ENCODE measurements at places on chromosomes 5 and 9.

DNA sequence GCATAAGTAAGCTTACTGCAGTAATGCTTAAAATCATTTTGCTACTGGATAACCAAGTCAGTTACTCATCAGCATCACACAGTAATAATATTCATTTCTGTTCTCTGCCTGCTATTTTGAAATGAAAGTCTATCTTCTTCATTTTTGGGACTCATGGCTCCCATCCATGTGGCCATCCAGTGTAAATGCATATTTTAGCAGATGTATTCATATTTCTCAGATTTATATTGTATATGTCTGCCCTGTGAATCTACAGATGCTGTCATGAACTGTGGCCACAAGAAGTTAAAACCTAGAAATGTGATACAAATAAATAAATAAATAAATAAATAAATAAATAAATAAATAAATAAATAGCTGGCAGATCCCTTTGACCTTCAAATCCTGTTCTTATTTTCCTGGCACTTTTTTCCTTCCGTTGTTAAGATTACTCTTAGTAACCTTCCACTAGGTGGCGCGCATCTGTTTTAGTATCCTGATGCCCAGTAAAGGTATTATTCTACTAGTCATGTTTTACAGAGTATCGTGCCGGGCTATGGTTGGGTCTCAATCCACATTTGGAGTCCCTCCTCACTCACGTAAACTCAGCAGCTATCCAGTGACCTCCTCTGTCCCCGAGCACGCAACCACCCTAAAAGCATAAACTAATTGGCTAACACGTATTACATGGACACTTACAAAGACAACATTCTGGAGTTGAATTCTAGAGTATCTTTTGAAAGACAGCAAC, 79.2 kb upstream of the IL7R start:
- peak; percentile 33 for DNase-seq

DNA sequence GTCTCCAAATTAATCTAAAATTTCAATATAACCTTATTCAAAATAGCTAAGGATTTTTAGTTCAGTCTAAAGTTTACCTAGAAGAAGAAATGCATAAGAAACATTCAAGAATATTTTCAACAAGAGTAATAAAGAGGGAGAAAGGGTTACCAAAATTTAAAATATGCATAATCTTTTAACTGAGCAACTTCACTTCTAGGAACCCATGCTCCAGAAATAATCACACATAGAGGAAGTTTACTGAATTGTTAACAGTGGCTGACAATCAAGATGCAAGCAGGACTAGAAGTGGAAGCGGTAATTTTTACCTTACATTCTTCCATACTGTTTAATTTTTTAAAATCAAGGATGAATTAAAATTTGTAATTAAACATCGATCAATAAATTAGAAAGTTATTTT, 1.9 kb downstream of the PJA2 start:
- no peak for DNase-seq

DNA sequence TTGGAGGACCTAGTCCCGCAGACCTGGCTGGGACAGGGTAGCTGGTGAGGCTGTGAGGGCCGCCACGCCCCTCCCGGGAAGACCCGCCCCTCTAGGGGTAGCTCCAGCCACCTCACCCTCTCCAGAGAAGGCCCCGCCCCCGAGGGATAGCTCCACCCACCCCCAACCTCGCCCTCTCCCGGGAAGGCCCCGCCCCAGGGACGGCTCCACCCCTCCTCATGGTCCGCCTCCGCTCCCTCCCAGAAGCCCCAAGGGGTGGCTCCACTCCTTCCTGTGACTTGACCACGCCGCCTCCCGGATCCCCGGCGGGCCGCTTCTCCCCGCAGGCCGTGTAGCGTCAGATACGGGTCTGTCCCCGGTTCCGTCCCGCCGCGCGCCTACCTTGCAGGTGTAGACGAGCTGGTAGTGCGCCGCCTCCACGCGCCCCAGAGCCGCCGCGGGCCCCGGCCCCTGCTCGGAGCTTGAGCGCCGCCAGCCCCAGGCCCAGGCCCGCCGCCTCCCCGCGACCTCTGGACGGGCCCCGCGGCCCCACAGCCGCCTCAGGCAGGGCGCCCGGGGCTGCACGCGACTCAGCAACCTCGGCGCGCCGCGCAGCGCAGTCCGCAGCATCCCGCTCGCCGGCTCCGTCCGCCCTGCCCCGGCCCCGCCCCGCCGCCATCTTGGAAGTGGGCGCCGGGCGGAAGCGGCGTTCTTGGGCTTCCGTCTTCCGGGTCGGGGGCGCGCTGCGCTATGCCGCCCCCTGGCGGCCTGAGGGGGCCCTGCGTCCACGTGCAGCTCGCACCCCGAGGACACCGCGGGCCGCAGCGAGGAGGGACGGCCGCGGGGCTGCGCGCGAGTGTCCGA, at the start of gene DNLZ:
Gene DNLZ, minus strand, starts transcription at position 639 of the 843 bp plus-strand sequence. Its CDS starts 30 bp downstream, at position 609.
- DNase-seq, result peak; percentile 84

GRCh38 chr9:79695531-79696175, 123.9 kb downstream of the TLE4 start:
- DNase-seq, result no peak

DNA sequence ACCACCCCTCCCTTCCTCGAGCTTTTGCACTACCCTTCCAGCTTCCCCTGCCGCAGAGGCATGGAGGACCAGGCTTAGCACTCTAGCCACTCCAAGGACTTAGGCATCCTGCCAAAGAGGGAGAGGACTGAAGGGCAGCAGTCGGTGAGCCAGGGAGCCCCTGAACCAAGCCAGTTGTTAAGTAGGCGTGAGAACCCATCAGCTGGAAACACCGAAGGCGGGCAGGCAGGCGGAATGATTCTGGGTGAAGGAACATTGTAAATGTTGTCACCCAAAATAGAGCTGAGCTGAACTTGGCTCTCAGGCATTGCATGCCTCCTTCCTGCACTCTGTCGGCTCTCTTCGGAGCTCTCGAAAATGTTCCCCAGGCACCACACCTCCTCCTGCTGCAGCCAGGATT, 42.8 kb downstream of the NRG2 start:
- DNase-seq, result no peak

DNA sequence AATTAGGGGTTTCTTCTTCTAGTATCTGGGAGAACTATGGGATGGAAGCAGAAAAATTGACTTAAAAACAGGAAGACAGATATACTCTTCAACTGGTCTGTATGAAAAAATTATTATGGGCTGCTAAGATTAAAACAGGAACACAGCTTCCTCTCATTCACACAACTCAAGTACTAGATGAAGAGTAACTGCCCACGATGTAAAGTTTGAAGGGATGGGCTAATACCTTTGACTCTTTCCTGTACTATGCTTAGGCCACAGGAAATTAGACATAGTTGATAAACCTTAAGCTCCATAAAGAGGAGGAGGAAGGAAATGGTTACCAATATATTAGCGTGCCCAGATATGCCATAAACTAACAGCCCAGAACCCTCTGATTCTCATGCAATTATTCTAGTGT, 88.6 kb downstream of the ANKRD31 start:
- DNase-seq, result no peak

- no peak for DNase-seq
Observed at GRCh38 chr5:154366353-154366752, 79.4 kb upstream of the SAP30L start.

DNA sequence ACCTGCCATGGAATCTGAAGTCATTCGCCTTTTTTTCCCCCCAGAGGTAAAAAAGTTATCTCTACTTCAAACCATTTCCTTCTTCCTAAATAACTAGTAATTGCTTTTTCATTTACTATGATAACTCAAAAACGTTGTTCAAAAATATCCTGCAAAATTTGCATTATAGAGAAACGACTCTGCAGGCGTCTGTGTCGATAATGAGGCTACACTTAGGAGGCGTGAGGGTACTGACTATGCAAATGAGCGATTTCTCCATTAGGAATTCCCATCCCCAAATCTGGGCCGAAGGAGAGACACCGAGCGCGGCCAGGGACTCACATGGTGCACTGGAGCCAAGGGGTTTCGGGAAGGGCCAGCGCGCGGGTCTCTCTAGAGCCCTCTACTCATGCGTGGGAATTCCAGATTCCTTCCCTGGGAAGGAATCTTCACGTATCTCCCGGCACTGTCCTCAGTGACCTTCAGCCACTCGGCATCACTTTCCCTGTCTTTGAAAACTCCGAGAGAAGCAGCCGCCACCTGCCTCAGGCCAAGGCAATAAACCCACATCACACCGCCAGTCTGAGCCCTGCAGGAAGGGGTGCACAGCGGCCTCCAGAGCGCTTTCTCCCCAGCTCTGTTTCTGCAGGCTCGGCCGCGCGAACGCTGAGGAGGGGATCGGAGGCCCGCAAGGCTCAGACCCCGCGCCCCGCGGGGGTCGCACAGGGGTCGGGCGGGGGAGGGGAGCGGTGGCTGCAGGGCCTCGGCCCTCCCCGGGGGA, 718 bp upstream of the DENND4C start:
- DNase-seq, result no peak

GRCh38 chr5:160173-160510, 31.2 kb upstream of the LRRC14B start:
- no peak for DNase-seq

DNA sequence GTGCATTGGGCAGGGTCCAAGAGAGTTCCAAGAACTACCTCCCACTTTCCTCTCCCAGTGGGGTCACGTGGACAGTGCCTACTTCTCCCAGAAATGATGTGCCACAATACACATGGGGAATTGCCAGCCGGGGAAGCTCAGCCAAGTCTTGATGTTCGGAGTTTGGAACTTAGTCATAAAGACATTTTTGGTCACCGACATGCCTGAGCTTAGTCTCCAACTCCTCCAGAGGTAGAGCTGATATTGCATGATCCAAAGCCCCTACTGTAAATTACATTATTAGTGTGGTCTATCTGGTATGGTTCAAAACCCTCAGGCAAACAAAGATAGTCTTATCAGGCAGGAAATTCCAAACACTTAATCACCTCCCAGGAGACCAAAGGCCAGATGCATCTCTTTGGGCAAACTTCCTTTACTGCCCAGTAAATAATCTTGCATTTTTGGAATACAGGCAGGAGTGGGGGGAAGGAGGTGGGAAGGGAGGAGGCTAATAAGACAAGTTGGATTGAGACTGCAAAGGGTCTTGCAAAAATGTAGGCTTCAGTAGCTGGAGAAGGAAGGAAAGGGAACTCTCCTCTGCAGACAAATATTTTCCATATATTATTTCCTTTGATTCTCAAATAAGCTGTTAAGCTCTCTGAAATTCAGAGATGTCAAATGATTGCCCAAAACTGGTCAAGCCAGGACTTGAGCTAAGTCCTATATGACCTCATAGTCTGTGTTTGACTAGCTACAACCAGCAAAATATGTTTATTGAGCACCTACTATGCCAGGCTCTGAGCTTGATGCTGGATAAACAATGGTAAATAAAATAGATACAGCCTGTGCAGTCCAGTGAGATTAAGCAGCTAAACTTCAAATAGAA, 99.4 kb downstream of the DRD1 start:
- no peak for DNase-seq

- DNase-seq, result no peak
Observed at GRCh38 chr9:127415141-127415540, 9.0 kb upstream of the ZNF79 start.

DNA sequence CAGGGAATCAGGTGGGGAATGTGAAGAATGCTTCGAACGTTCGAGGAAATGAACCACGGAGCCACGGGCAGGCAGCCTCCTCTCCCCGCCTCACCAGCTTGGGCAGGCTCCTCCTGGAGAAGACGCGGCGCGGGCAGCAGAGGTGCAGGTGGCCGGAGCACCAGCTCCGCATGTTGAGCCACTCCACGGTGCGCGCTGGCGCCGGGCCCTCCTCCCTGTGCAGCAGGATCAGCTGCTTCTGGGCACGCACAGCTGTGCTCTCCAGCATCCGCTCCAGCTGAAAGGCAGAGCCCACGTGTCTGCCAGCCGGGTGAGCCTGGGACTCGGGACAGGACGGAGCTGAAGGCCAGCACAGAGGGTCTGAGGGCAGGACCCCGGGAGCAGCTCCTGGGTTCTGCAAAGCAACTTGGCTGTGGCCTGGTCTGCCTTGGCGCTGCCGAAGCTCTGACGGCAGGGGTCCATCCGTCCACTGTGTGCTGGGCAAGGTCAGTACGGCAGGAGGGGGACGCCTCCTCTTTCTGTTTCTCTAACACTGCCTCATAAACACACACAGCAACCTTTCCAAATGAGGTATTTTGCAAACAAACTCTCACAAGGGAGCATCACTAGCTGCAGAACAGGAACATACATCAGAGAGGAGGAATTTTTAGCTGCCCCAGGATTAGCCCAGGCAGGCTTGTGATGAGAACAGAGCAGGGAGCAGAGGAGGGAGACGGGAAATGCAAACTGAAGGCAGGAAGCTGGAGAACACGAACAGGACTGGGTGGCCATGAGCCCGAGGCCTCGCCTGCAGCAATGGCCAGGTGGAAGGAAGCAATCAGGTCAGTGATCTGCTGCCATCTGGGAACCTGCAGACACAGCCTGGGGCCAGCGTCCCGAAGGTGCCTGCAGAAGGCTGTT, 20.1 kb upstream of the NSMF start:
- no peak for DNase-seq

GRCh38 chr5:79407591-79407990, 106.3 kb downstream of the HOMER1 start:
- no peak for DNase-seq

DNA sequence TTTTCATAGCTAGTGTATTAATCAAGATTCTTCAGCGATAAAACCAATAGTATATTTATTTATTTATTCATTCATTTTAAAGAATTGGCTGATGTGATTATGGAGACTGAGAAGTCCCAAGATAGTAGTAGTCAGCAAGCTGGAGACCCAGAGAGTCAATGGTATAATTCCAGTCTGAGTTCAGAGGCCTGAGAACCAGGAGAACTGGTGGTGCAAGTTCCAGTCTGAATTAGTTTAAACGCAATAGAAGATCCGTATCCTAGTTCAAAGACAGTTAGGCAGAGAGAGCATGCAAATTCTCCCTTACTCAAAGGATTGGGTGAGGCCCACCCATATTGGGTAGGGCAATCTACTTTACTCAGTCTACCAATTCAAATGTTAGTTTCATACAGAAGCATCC, 364.2 kb upstream of the RPS23 start:
- DNase-seq, result no peak

GRCh38 chr9:115106642-115107041, 11.3 kb downstream of the TNC start:
- no peak for DNase-seq

DNA sequence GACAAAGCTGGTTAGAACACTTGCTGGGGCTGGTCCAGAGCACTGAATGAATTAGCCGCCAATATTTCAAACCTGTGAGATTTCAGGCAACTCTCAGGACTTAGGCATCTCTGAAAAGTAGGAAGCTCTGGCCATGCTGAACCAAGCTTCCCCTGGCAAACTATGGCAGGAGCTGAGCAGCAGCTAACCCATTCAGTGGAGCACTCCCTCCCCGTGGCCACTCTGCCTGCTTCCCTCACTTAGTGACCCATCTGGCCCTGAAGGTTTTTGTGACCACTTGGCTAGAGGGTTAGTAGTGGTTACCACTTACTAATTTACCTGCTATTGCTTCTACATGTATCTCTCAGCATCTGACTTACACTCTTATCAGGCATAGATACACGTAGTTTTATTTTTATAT, 25.5 kb downstream of the FOXI1 start:
- DNase-seq, result no peak

- DNase-seq, result no peak
Observed at GRCh38 chr5:172626031-172626581, 15.0 kb upstream of the NEURL1B start.

- no peak for DNase-seq
Observed at GRCh38 chr9:21465859-21466518, 16.1 kb downstream of the IFNE start.

Measured in stimulated activated CD8-positive, alpha-beta memory T cell treated with anti-CD3 and anti-CD28 coated beads, Interleukin-2, amount 100 ng/mL, for 1 hour (primary cell).